ENCODE measurements at places on chromosomes 3 and 15.

DNA sequence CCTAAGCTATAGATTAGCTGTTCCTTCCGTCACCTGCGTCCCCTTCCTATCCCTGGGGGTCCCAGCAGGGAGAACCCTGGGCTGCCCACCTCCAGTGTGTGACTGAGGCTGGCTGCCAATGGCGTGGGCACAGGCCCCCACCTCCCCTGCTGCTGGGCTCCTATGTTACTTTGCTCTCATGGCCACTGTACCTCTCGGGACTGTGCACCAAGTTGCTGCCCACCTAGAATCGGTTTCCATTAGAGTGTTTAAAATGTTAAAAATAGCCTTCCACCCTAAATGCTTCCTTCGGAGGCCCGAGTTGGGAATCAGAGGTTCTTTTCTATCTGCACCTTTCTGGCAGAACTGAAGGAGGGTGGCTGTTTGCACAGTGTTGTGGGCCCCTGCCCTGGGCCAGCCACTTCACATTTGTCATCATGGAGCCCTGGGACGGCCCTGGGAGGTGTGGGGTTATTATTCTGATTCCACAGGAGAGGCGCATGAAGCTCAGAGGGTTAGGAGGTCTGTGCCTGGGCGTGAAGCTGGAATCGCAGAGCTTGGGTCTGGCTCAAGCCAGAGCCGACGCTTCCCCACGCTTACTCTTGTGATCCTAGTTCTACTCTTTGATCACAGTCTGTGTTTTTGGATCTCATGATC lies 29.1 kb downstream of the IRAK2 start:
- no peak for DNase-seq

- DNase-seq = no peak
Observed at GRCh38 chr3:98406034-98406433, 15.6 kb downstream of the OR5K3 start.

DNA sequence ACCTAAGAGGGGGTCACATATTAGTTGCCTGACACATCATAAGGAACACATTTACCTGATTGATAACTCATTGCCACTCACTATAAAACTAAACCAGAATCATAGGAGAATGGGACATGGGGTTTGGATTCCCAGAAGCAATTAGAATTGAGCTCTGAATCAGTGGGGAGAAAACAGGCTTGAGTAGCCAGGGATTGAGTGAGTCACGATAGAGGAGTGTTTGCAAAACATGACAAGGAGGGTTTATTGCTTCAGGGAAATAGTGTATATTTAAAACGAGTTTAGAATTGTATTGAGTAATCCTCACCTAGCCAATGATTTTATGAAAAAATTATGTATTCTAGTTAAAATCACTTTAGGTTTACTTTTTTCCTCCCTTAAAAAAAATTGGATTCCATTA lies 101.1 kb upstream of the THRB start:
- no peak for DNase-seq

- no peak for DNase-seq
Observed at GRCh38 chr15:71386448-71387236, 271.4 kb downstream of the THSD4 start.

DNA sequence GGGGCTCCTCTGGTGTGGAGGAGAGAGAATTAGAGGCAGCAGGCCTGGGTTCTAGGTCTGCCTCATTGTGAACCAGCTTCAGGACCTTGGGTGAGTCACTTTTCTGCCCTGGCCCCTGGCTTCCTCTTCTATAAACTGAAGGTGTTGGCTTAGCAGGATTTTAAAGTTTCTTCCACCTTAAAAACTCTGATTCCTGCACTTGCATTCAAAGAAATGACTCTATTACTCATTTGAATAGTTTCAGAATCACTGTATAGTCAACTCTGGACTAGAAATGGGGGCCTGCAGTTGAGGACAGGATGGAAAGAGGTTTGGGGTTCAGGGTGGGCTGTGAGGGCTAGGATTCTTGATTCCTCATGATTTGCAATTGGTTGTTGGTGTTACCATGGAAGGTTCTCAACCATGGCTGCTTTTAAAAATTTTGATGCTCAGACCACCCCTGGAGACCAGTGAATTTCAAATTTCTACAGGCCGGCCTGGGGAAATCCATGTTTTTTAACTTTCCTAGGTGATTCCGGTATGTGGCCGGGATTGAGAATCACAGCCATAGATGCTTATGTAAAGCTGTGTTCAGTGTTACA lies 19.9 kb downstream of the SMAD3 start:
- DNase-seq = no peak

- no peak for DNase-seq
Observed at GRCh38 chr3:39029556-39029955, 22.2 kb downstream of the SCN11A start.

- no peak for DNase-seq
Observed at GRCh38 chr15:53274630-53275029, 484.5 kb upstream of the ONECUT1 start.

DNA sequence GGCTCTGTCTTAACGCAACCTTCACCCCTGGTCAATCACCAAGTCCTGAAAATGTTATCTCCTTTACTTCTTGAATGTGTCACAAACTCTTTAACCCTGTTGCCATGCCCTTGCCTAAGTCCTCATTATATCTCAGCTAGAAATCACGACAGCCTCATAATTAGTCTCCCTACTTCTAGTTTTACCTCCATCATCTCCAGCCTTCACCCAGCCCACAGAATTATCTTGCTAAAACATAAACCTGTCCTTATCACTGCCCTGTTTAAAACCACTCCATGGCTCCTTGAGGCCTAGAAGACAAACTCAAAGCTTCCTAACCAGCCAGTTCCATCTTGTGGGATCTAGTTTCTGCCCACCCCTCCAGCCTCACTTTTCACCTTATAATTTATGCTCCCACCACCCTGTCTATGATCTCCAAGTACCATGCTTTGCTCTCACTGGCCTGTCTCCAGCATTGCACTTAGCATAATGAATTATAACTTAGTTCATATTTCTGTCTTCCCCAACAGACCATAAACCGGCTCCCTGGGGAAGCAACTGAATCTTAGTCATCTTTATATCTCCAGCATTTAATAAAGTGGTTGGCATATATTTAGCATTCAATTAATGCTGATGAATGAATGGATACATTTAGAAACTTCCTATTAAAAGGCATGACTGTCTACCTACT lies 39.2 kb downstream of the GPR176 start:
- DNase-seq = no peak

DNA sequence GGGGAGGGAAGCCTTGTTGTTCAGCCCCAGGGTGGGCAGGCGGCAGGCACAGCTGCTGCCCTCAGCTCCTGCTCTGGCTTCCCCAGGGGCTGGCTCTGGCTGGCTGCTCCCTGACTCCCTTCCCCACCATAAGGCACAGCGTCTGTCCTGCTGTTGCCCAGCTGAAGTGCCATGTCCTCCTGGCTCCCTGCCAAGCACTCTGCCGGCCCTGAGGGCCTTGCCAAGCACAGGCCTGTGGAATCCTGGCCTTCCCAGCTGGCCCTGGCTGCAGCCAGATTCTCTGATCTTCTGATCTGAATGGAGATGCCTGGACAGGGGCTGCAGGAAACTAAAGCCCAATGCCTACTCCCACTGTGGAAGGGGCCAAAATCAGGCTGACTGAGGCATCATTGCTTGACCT lies 1.1 kb downstream of the IQCF6 start:
- no peak for DNase-seq

DNA sequence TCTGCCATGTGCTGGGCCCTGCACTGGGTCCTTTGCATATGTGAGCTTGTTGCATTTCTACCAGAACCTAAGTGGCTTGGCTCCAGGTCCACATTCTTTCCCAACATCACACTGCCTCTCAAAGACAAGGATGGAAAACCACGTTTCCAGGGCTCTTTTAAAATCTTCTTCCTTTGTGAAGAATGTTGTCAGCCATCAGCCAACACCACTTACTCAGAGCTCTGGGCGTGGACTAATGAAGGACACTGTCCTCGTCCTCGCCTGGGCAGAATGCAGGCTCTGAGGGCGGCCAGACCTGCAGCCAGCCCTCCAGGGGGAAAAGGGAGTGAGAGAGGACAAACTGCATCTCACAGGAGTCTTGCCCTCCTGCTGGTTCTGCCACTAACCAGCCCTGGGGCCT lies 49.7 kb downstream of the MAGEF1 start:
- no peak for DNase-seq

GRCh38 chr15:90046911-90047392 lies 45.8 kb downstream of the ZNF710 start:
- DNase-seq = no peak

GRCh38 chr3:155963570-155963969 lies 93.1 kb downstream of the GMPS start:
- no peak for DNase-seq

- no peak for DNase-seq
Observed at GRCh38 chr15:98728082-98728810, 79.9 kb downstream of the IGF1R start.

- no peak for DNase-seq
Observed at GRCh38 chr15:99734575-99734974, 1.3 kb upstream of the LYSMD4 start.

DNA sequence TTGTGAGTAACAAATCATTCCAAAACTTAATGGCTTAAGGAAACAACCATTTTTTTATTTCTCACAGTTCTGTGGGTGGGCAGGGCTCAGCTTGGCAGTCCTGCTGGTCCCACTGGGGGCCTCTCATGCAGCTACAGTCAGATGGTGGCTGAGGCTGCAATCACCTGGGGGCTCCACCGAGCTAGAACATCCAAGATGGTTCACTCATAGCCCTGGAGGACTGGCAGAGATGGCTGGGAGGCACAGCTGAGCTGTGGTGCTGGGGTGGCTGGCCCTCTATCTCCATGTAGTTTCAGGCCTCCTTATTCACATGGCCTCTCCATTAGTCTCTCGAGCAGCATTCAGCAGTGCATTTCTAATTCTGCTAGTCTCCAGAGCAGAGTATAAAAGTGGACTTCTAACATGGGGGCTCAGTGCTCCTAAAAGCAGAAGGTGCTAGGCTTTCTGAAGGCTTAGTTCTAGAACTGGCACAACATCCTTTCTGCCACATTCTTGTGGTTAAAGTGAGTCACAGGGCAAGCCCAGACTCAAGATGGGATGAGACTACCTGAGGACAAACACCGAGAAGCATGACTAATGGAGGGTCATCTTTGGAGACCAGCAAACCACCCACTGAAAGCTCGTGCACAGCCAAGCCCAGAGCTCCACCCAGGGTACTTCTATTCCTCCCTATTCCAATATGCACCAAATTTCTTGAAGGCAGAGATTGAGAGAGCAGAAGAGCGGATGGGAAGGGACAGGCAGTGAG lies 6.3 kb downstream of the CAV3 start:
- DNase-seq = no peak

- DNase-seq = no peak
Observed at GRCh38 chr3:34969513-34969912, 669.8 kb upstream of the ARPP21 start.

DNA sequence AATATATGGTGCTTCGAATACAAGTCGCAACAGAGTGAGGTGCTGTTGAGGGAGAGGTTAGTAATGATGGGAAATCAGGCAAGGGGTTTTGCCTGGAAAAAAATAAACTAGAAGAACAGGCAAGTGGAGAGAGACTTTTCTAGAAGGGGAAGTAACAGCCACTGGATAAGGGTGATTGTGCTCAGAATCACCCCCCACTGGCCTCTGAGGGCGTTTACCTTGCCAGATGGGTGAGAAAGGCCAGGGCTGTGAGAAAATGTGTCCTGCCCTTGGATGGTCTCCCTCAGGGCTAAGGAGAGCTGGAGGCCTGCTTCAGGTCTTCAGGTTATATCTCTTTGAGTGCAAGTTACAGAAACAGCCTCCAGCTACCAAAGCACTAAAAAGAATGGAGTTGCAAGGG lies 151.8 kb downstream of the MEX3B start:
- no peak for DNase-seq

GRCh38 chr3:69102384-69102783 lies 17.6 kb downstream of the ARL6IP5 start:
- no peak for DNase-seq

GRCh38 chr15:44066211-44066827 lies 128.8 kb downstream of the FRMD5 start:
- no peak for DNase-seq

GRCh38 chr3:119184796-119185570 lies 11.6 kb downstream of the UPK1B start:
- DNase-seq = no peak

GRCh38 chr3:134029256-134029733 lies 430 bp downstream of the SLCO2A1 start:
- DNase-seq = no peak

- DNase-seq = no peak
Observed at GRCh38 chr3:140736863-140737460, 59.1 kb downstream of the TRIM42 start.

DNA sequence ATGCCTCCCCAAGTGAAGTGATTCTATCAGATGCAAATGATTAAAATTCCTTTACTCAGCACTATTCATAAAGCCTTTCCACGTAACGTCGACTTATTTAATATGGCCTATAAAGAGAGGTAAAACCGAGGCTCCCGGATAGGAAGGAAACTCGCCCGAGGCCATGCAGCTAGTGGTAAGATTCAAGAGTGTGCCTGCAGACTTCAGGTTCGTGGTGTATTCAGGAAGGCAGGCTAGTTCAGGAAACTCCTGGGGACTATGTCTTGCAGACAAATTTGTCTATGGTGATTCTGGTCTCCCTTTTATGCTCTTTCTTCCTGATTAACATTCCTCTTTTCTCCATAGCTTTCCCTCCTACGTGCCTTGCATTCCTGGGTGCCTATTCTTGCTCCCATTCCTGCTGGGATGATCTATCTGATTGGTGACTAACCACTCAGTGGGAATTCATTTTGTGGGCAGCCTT lies 150.7 kb downstream of the SST start:
- no peak for DNase-seq

- DNase-seq = no peak
Observed at GRCh38 chr3:62361824-62362223, 11.5 kb downstream of the FEZF2 start.

GRCh38 chr15:68415501-68416157 lies 16.3 kb downstream of the ITGA11 start:
- no peak for DNase-seq

DNA sequence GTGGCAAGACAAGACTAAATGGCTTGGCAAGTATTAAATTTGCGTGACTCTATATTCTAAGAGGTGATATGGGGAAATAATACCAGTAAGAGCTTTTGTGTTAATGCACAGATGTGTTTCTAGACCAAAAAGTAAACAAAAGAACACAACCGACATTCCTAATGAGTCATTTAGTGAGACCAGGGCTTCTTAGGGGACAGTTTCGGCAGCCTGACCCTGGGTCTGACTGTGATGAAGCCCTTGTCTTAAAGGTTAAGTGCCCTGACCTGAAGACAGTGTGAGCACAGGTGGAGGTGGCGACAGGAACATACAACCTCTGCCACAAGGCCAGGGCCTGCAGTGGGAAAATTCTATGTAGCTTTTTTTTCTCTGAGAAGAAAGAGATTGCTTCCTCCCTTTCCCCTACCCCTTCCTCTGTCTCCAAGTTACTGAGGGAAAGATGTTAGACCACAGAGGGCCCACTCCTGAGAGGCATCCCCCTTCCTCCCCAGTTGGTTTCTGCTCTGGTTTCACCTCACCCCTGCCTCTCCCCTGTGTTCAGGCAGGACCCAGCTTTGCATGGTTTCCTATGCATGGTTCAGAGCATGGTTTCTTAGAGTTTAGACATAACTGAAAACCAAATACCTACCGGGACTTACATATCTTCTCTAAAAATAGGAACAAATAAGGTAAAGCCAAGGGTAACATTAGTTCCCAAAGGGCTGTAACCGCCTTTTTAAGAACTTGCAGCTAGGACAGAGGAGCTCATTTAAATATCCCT lies 24.8 kb upstream of the CMTM7 start:
- DNase-seq = no peak

- DNase-seq = no peak
Observed at GRCh38 chr15:82044373-82045178, 1.2 kb downstream of the MEX3B start.

- no peak for DNase-seq
Observed at GRCh38 chr3:14425581-14426304, 23.3 kb downstream of the SLC6A6 start.

GRCh38 chr3:28218071-28218916 lies 23.1 kb upstream of the CMC1 start:
- no peak for DNase-seq

- DNase-seq = no peak
Observed at GRCh38 chr3:149801195-149801594, 8.8 kb upstream of the ANKUB1 start.
